ENCODE measurements at places on chromosomes 16 and 17. TPM values are rescaled to one million over a fixed set of nuclear protein-coding genes. Genes with fewer than 3 reads are reported as not detected.

Gene RNF166
- 11.0 TPM for total RNA-seq

Gene CORO6
- 5.7 TPM for total RNA-seq

Gene SPATA22
- 1.8 TPM for total RNA-seq

Gene RHBDL1
- total RNA-seq: 3.7 TPM

Gene OR4D2
- total RNA-seq: not detected

Gene STAC2
- not detected for total RNA-seq

Gene KIF2B
- total RNA-seq: not detected

Gene SLC38A8
- total RNA-seq: not detected

Gene CDC6
- total RNA-seq: 1.8 TPM

Gene PLXDC1
- total RNA-seq: 0.28 TPM

Gene RASL10B
- 7.3 TPM for total RNA-seq

Gene C1QL1
- total RNA-seq: 0.18 TPM

Gene EVPL
- total RNA-seq: under 0.01 TPM

Gene P2RX1
- total RNA-seq: 0.57 TPM

Gene GFAP
- 0.14 TPM for total RNA-seq

Gene CIBAR2
- total RNA-seq: not detected

Gene JPH3
- under 0.01 TPM for total RNA-seq

Gene ACSM2A
- total RNA-seq: not detected

Gene KRTAP4-3
- total RNA-seq: not detected

Gene CDK5R1
- 0.28 TPM for total RNA-seq

Gene MSRB1
- 9.5 TPM for total RNA-seq

Gene OTOP3
- not detected for total RNA-seq

Gene PRCD
- total RNA-seq: 11.1 TPM

Gene LLGL2
- 0.14 TPM for total RNA-seq

Gene KRTAP1-1
- not detected for total RNA-seq

Gene KCNJ18
- not detected for total RNA-seq

Gene NOS2
- under 0.01 TPM for total RNA-seq

Gene PIRT
- total RNA-seq: not detected

Gene BCL6B
- 0.83 TPM for total RNA-seq

Gene TBC1D28
- not detected for total RNA-seq

Gene KRTAP17-1
- total RNA-seq: not detected

Gene OXLD1
- 30.7 TPM for total RNA-seq

Gene INCA1
- total RNA-seq: 0.57 TPM

Gene CCL3
- total RNA-seq: not detected

Gene HERPUD1
- total RNA-seq: 77.7 TPM

Gene COPS3
- 64.9 TPM for total RNA-seq

Gene GPRC5C
- total RNA-seq: 10.7 TPM

Gene CCL5
- total RNA-seq: not detected

Gene MYCBPAP
- 1.6 TPM for total RNA-seq

Gene SLFN11
- 54.3 TPM for total RNA-seq

Gene NPIPB13
- 1.8 TPM for total RNA-seq

Gene LGALS9
- 1.8 TPM for total RNA-seq

Gene PPM1E
- total RNA-seq: 0.09 TPM

Gene TNP2
- not detected for total RNA-seq

Gene HS3ST3A1
- total RNA-seq: 4.1 TPM

Gene FOXC2
- total RNA-seq: 0.18 TPM

Gene RANBP10
- 3.1 TPM for total RNA-seq
